Skin of body (tissue), 3 donors: ENCODE measurements at places on chromosomes 6 and 20. TPM values are rescaled to one million over a fixed set of nuclear protein-coding genes. Genes with fewer than 3 reads are reported as not detected.

GRCh38 chr6:26445934-26446667 is 5.8 kb downstream of the BTN3A3 start:
- DNase-seq = no peak

DNA sequence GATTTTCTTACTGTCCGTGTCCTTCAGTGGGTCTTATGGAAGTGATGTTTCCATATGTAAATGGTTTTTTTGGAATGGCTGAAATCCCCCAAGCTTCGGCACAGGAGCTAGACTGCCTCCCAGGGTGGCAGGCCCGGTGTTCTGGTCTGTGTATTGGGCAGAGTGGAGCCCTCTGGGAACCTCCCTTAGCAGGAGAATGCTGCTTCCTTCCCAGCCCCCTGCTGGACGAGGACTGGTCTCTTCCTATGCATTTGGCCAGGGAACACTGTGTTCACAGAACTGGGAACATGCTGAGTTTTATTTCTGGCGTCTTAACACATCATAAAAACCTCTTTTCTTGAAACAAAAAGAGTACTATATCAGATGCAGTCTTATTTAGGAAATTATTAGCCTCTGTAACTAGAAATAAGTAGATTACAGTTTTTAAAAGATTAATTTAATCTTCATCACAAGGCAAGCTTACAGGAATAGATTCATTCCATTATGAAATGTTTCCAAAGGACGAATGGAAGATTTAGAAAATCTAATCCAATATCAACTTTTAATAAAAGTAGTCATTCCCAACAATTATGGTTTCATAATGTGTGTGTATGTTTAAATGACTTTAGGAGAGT is 56.6 kb downstream of the SYTL3 start:
- DNase-seq = peak; percentile 13

- DNase-seq = no peak
Measured at GRCh38 chr20:47298624-47299023, 57.9 kb downstream of the ZMYND8 start.

GRCh38 chr6:63140692-63141318 is 70.5 kb upstream of the FKBP1C start:
- no peak for DNase-seq

DNA sequence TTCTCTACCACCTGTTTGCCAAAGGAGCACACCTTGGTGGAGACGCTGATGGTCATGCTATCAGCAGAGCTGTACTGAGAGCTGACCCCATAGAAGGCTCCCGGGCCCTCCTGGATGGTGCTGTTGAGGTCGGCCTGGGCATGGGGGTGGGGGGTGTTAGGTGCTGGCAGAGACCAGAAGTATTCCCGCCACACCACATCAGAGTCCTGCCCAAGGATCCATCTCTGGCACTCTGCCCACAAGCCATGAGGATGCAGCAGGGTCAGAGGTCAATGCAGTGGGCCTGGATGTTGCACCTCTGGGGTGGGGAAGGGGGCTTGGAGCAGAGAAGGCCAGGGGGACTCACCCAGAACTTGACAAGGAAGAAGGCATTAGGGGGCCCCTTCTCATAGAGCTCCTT is 7.4 kb downstream of the RPL10A start:
- no peak for DNase-seq

GRCh38 chr6:52317841-52318581 is 33.5 kb upstream of the MCM3 start:
- DNase-seq = no peak

Gene ABHD16B
- not detected for total RNA-seq

GRCh38 chr20:3166913-3167342 is 6.4 kb downstream of the LZTS3 start:
- no peak for DNase-seq

Gene SEMG1
- total RNA-seq = not detected

- DNase-seq = no peak
Measured at GRCh38 chr20:49542514-49542991, 25.4 kb downstream of the PTGIS start.

DNA sequence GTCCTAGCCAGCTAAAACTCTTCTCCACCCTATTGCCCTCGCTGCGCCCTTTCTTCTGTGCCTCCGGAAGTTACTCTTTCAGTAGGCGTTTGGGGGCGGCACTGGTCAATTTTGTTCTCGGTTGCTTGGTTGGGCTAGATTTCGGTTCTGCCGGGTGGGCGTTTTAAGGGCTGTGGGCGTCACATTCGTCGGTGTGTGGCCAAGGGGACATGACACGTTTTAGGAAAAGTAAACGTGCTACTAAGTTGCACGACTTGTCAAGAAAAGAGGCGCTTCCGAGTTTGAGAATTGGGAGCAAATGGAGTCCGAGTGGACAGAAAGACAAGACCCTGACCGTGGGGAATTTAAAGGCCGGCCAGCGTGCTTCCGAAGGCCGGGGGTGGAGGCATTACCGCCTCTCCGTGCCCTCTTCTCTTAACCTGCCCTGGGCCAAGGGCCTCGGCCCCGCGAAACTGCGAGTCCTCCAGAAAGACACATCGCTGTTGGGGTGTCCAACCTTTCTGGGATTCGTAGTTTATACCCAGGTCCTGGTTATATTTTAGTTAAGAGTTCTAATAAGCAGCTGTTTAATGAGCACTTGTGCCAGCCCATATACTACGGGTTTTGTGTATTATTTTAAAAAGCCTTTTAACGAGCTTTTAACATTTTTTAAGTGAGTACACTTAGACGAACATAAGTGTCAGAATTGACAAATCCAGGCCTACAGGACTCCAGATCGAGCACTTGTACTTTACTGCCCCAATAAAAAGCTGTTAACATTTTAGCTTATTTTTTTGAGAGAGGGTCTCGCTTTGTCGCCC is 664 bp upstream of the BAG6 start:
- DNase-seq = no peak

- DNase-seq = no peak
Measured at GRCh38 chr20:48709058-48709691, 118.6 kb downstream of the PREX1 start.

- DNase-seq = peak; percentile 85
Measured at GRCh38 chr6:158026054-158026900, 44.6 kb downstream of the SYNJ2 start.

- no peak for DNase-seq
Measured at GRCh38 chr6:17415321-17415720, 21.9 kb downstream of the CAP2 start.

GRCh38 chr20:53162251-53162835 is 190.2 kb downstream of the TSHZ2 start:
- peak; percentile 80 for DNase-seq

GRCh38 chr6:117440706-117441525 is 15.2 kb upstream of the ROS1 start:
- no peak for DNase-seq

Gene GSTA3
- total RNA-seq = 0.39 TPM

GRCh38 chr20:46550461-46550860 is at the start of gene OCSTAMP:
Gene OCSTAMP (minus strand): TSS chr20:46550654. CDS start chr20:46550560, 94 bp downstream.
- no peak for DNase-seq

GRCh38 chr6:105163183-105163582 is 16.6 kb downstream of the POPDC3 start:
- no peak for DNase-seq

GRCh38 chr6:56771189-56771588 is 128.5 kb upstream of the DST start:
- no peak for DNase-seq

DNA sequence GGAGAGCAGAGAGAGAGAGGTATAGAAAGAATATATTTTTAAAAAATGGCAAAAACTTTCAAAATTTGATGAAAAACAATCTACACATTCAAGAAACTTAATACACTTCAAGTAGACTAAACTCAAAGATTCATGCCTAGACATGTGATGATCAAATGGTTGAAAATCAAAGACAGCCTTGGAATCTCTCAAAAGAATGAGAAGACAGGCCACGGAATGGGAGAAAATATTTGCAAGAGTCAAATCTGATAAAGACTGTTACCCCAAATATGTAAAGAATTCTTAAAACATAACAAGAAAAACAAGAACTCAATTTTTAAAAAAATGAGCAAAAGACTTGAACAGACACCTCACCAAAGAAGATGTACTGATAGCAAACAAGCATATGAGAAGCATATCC is 49.7 kb downstream of the THEMIS start:
- DNase-seq = no peak

Gene RIMS4
- total RNA-seq = 1.3 TPM

- DNase-seq = no peak
Measured at GRCh38 chr6:32679492-32679891, 13.0 kb upstream of the HLA-DQB1 start.

DNA sequence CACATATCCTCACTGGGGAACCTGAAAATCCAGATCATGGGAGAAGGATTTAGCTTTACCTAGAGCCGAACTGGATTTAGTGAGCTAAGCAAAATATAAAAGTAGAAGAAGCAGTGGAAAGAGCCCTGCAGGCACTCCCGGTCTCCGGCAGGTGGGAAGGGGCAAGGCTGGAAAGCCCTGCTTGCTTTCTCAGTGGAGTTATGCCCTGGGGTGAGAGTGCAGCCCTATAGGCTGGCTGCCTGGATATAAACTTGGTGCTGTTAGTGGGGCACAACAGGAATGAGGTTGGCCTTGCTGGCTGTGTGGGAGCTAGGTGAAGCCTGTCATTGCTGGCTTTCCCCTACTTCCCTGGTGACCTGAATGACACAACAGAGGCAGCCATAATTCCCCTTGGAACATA is 122.0 kb downstream of the CDK19 start:
- no peak for DNase-seq

DNA sequence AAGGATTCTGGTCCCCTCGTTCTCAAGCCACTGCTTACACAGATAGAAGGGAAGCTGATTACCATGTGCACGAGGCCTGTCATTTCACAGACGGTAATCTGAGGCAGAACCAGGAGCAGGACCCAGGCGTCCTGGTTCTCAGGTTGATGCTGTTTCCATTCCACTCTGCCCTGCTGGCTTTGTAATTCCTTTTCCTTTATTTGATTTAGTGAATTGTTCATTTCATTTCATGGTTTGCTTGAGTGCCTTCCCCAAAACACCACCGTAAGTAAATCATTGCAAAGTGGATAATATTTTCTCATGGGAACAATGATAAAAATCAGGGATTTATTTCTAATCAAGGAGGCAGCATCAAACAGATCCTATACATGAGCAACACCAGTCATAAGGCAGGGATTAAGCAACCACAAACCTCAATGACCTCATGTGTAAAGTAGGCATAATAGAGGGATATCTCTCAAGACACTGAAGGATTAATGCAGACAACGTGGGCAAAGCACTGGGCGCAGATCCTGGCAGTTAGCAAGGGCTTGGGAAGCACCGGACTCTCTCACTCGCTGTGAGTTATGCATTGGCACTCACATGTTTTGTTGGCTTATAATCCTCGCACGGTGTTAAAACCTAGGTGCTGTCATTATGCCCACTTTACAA is 229.5 kb upstream of the FOXQ1 start:
- peak; percentile 48 for DNase-seq

Gene RAET1G
- 0.79 TPM for total RNA-seq

- no peak for DNase-seq
Measured at GRCh38 chr6:8969747-8970146, 534.4 kb upstream of the SLC35B3 start.

GRCh38 chr20:38790200-38791053 is 15.1 kb upstream of the PPP1R16B start:
- DNase-seq = no peak

- DNase-seq = no peak
Measured at GRCh38 chr6:62492192-62492822, 206.3 kb upstream of the KHDRBS2 start.

Gene VEGFA
- total RNA-seq = 141 TPM

Gene BHLHE23
- not detected for total RNA-seq

- DNase-seq = no peak
Measured at GRCh38 chr20:23225407-23226060, 125.1 kb upstream of the NXT1 start.

Gene NEURL2
- total RNA-seq = 2.9 TPM

DNA sequence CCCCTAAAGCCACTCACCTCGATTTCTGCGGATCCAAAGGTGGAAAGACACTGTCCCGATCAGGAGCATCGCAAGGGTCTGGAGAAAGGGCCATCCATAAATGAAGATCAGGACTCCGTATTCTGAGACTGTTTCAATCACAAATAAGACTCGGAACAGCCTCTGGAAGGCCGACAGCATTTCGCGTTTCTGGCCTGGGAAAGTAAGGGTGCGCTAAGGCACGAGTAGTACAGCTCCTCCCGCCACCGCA is 44.6 kb downstream of the DPPA5 start:
- peak; percentile 47 for DNase-seq

Gene TAF4
- total RNA-seq = 7.6 TPM

DNA sequence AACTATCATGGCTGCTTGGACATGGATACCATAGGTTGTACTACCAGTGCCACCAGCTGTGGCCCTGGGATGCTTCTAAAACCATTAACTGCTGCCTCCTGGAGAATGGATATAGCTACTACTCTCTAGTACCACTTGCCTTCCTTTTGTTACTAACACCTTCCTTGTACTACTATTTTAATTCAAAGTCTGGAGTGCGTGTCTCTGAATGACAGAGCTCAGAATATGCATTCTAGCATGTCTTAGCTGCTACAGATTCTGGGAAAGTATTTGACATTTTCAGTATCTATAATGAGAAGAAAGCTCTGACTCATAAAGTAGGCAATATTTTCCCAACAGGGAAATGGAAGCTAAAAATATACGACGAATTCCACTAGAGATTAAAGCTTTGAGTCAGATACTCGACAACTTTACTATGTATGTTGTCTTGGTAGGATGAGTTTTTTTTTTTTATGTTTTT is 112.3 kb downstream of the PFDN4 start:
- no peak for DNase-seq

DNA sequence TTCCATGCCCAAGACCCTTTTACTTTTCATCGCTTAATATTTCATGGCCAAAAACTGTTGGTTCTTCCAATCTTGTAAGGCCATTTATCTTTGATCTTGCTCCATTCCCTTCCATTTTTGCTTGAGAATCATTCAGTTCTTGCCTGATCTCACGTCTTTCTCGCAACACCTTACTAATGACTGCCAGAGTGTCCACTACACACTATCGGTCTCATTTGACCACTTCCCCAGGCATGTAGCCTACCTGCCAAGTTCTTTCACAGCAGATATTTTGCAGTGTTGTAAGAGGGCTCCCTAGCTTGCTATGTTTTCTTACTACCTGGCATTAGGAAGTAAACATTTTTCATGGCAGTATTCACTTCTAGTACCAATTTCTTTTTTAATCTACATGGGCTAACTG is 248.0 kb downstream of the ESR1 start:
- no peak for DNase-seq

- DNase-seq = no peak
Measured at GRCh38 chr6:53585208-53585900, 40.5 kb upstream of the GCLC start.

Gene RCAN2
- 1.9 TPM for total RNA-seq

Gene SLC17A2
- total RNA-seq = not detected

GRCh38 chr6:1739680-1740079 is 130.0 kb downstream of the FOXC1 start:
- no peak for DNase-seq

DNA sequence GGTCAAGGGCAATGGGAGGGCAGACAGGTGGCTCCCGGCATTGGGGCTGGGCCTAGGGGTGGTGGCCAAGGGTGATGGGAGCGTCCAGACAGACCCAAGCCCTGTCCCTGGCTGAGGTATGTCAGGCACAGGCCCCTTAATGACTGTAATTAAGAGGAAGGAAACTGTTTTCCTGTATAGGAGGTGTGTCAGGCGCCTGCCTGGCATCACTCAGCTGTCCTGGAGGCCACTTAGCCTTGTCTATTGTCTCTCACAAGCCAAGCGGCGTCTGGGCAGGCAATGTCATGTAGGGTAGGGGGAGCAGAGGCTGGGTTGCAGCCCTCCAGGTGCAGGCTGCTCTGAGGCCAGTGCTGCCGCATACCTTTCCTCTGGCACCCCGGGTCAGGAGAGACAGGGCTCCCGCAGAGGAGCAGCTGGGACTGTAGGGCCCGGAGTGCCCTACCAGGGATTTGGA is 3.9 kb upstream of the FAM83C start:
- no peak for DNase-seq

GRCh38 chr6:148447521-148448230 is 105.0 kb downstream of the SASH1 start:
- DNase-seq = no peak

Gene RPS6KA2
- 11.7 TPM for total RNA-seq
